Fibroblast of skin of right biceps (primary cell): ENCODE measurements at places on chromosomes 5 and 9.
A peak's percentile ranks its signal among the peaks of the same experiment; 100 is the strongest.

- DNase-seq: no peak
Measured at GRCh38 chr5:96439477-96440184, 6.6 kb upstream of the PCSK1 start.

GRCh38 chr5:3329427-3329826 is 266.2 kb upstream of the IRX1 start:
- no peak for DNase-seq

- DNase-seq: no peak
Measured at GRCh38 chr5:35369965-35370790, 139.9 kb upstream of the PRLR start.

- peak; percentile 66 for DNase-seq
Measured at GRCh38 chr5:158773161-158773560, 326.6 kb downstream of the EBF1 start.

GRCh38 chr9:592225-592624 is 249.3 kb upstream of the DMRT1 start:
- no peak for DNase-seq

DNA sequence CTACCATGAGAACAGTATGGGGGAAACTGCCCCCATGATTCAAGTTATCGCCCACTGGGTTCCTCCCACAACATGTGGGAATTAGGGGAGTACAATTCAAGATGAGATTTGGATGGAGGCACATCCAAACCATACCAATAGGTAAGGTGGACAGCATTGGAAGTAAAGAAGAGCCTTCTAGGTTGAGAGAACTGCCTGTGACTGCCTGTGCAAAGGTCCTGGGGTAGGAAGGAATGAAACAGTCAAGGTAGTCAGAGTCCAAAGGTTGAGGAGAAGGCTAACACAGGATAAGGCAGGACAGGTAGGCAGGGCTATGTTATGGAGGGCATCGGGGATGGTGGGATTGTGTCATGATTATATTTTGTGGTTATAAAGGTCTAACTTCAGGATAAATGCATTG is 6.1 kb downstream of the GDA start:
- no peak for DNase-seq

DNA sequence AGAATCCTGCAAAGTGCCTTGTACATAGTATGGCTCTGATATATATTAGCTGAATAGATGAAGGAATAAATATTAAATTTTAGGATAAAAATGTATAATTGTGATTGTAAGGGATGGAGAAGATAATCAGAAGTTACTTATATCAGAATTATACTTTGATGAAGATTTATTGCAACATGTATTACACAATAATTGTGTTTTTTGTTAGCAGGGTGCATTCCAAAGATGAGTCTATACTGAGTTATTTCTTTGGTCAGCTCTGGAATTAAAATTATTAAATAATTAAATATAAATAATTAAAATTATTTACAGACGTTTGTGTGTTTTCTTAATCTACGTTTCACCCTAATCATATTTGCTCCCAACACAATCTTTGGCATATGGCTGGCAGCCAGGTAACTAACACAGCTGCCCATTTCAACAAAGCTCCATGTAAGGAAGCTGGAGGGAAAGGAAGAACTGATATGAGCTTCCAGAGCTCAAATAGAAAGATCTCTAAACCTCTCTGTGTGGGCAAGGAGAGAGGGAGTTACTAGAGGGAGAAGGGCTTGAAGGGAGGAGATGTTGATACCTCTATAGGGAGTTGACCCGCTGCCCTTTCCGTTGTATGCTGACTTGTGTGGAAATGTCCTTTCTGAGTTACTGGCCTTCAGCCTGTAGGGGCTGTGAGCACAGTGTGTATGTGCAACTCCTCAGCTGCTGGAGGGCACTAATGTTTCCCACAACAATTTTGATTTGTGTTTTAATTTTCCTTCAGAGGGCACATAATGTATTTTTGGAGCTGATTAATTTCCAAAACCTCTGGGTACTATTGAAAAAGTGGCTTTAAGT is 403.4 kb downstream of the MAN2A1 start:
- DNase-seq: no peak

GRCh38 chr5:97142521-97143254 is at the start of gene LIX1:
Gene LIX1, minus strand, starts transcription at chr5:97142611. Its CDS starts 35 bp downstream, at chr5:97142576.
- DNase-seq: peak; percentile 46

DNA sequence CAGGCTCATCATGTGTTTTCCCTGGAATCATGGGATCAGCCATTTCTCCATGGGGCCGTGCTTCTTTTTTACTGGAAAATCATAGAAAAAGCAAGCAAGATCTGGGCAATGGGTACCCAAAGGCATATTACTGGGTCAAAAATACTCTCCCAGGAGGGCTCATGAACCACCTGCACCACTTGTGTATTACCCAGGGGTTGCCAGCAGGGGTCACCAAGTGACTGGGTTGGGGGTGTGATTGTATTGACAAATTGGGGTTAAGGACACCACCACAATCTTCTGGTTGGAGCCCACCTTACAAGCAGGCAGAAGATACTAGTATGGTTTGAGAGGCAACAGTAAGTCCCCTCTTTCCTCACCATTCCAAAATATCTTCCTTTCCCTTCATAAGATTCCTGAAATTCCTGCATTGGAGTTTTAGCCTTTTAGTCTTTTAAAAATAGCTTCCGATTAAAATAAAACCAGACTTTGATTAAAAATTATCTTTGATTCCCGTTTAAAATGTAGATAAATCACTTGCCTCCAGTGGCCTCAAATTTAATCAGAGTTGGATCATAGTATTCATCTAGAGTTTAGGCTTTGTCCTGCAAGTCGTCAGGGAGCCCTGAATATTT is 603.3 kb downstream of the KIF4B start:
- peak; percentile 33 for DNase-seq

GRCh38 chr5:134206627-134207160 is 19.2 kb downstream of the PPP2CA start:
- DNase-seq: no peak

- DNase-seq: peak; percentile 70
Measured at GRCh38 chr5:128649192-128649591, 111.1 kb upstream of the FBN2 start.

DNA sequence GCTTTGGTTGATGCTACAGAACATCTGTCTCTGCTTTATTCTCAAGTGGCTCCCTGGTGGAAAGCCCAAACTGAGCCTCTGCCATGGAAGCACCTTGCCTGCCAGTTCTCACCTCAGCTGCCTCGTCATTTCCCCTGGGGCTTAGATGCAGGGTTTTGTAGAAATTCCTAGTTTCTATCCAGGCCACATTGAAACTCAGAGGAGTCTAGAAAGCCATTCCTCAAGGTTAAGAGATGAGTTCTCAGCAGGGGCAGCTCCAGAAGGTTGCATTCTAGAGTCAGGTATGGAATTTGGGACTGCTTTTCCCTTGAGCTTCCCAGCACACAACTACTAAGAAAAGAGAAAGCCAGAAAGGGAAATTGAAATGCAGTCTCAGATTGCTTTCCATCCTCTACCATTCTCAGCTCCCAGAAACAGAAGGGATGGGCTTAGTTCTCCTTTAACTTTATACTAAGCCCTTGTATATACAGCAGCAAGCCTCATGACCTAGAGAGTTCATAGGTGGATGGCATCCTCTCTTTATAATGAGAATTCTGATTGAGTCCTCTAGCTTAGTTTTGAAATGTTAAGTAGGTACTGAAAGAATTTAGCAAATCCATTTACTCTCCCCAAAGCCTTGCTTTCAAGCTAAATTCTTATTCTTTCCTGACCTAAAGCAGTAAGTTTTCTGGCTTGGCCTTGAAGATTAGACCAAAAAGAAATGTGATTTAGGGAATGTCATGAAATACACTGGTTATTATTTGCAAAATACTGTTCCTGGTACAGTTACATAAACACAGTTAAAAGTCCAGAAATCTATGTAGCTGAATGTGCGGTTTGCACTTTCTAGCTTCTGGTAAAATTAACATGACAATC is 66.0 kb upstream of the MEF2C start:
- DNase-seq: no peak

GRCh38 chr5:62296998-62297397 is 9.0 kb upstream of the KIF2A start:
- no peak for DNase-seq

DNA sequence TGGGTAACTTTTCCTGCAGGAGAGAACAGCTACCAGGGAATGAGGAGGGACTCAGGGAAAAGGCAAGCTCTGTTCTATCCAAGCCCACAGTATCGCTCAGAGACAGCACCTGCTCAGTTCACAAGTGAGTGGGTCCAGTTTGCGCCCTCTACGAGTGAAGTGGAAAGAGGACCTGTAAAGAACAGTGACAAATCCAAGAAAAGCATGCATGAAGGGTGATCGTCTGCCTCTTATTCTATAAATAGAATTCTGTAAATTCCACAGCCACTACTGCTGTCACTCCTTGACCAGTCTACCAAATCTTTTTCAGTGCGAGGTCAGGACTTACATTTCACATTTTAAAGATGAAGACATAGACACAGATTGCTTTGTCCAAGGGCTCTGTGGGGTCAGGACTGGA is 117.5 kb downstream of the ENTREP1 start:
- no peak for DNase-seq

- DNase-seq: peak; percentile 55
Measured at GRCh38 chr9:38160613-38161215, 91.7 kb upstream of the SHB start.

- peak; percentile 12 for DNase-seq
Measured at GRCh38 chr5:102921341-102922044, 166.4 kb downstream of the PAM start.

GRCh38 chr5:25849270-25849669 is 1189.1 kb downstream of the CDH9 start:
- no peak for DNase-seq

DNA sequence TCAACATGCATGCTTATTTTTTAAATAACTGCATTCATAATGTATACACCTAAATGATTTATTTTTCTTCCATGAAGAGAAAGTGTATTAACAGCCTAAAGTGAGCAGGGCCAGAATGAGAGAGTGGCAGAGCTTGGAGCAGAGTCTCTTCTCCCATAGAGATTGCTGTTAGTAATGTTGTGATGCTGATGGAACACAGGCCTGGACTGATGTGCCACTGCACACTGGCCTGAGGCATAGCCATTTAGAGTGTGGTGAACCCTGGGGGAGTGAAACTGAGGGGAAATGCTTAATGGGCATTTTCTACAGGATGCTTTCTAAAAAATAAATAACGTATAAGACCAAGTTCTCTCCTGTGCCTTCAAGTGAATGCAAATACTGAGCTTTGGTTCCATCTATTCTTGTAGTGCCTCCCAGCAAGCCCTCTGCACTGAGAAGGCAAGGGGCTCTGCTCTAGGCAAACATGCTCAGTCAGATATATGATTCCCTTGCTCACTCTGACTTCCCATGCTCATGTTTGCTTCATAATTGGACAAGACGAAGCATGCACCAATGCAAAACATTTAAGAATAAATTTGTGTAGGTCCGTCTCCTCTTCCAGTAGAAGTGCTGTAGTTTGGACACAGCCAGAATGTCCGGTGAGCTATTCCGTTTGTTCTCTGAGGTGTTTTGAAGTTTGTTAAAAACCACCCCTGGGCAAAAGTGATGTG is 185.7 kb downstream of the PBX3 start:
- DNase-seq: no peak

- no peak for DNase-seq
Measured at GRCh38 chr5:1012900-1013237, 4.3 kb downstream of the NKD2 start.

- peak; percentile 12 for DNase-seq
Measured at GRCh38 chr5:129361441-129362025, 98.6 kb upstream of the ADAMTS19 start.

- no peak for DNase-seq
Measured at GRCh38 chr5:96354237-96354636, 78.8 kb downstream of the PCSK1 start.

DNA sequence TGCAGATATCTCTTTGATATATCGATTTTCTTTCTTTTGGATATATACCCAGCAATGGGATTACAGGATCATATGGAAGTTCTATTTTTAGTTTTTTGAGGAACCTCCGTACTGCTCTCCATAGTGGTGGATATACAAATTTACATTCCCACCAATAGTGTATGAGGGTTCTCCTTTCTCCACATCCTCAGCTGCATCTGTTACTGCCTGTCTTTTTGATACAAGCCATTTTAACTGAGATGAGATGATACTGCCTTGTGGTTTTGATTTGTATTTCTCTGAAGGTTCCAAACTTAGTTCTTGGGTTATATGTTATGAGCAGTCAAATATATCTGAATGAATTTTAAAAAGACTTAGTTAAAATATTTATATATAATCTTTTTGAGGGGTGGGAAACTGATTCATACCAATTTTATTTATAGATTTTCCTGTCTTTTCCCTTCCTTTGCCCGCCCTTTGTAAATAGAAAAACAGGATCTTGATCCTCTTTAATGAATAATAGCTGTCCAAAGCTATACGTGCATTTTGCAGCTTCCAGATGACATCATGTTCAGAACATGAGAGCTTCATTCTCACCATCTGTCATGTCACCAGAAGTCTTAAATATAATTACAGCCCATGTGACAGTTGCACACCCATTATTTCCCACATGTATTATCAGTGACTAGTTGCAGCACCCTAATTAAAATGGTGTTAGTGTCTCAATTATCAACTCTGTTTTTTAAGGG is 6.2 kb upstream of the ARHGEF28 start:
- DNase-seq: peak; percentile 15

GRCh38 chr5:919356-920000 is 26.8 kb downstream of the TRIP13 start:
- DNase-seq: no peak

- no peak for DNase-seq
Measured at GRCh38 chr5:143306040-143306439, 97.4 kb downstream of the NR3C1 start.

- no peak for DNase-seq
Measured at GRCh38 chr5:175340180-175340579, 103.8 kb downstream of the DRD1 start.

DNA sequence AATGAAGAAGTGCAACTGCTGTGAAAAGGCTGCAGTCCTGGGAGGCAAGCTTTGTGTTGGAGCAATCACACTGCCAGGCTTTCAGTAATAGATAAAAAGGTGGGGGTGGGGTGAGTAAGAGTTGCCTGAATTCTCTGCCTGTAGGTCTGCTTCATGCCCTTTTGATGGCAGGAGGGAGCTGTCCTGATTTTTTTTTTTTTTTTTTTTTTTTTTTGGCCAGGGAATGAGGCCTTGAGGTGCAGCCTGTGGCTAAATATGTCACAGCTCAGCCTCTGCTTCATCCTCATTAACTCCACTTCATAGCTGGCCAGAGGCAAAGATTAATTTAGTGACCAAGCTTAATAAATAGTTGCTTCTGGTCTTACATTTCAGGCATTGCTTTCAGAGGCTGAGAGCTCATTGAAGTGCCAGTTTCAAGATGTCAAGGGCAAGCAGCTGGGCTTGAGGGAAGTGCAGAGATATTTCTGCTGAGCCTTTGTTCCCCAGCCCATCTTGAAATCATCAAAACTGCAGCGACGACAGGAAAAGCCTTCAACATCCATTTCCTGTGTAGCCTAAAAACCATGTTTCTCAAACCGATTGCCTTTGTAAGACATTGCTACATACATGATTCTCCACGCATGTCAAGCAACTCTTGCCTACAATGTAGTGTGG is 134.7 kb downstream of the MACIR start:
- peak; percentile 55 for DNase-seq

GRCh38 chr5:14816999-14817761 is 54.4 kb downstream of the ANKH start:
- DNase-seq: peak; percentile 85

- DNase-seq: no peak
Measured at GRCh38 chr9:21564175-21564574, 82.1 kb upstream of the IFNE start.

GRCh38 chr5:93602241-93603077 is 19.4 kb downstream of the NR2F1 start:
- DNase-seq: no peak

GRCh38 chr5:76038212-76038611 is 45.0 kb upstream of the SV2C start:
- no peak for DNase-seq

- DNase-seq: no peak
Measured at GRCh38 chr5:169063316-169063953, 237.5 kb downstream of the SLIT3 start.
